ENCODE measurements at places on chromosomes 2 and 18.

DNA sequence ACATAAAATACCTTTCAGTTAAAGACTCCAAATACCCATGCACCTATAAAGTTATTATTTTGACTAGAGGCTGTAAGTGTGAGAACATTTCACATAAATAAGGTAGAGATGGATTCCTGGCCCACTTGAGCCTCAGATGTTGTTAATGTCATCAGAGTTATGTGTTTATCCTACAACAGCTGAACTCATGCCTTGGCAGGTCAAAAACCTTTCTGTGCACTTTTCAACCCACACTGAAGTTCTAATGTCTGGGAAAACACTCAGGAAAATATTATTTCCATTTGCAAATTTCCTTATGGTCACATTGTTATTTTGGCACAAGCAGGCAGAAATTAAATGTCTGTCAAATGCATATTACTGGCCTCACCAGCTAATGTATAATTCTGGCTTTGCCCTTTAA is 209.2 kb downstream of the LNPK start:
- no peak for DNase-seq

DNA sequence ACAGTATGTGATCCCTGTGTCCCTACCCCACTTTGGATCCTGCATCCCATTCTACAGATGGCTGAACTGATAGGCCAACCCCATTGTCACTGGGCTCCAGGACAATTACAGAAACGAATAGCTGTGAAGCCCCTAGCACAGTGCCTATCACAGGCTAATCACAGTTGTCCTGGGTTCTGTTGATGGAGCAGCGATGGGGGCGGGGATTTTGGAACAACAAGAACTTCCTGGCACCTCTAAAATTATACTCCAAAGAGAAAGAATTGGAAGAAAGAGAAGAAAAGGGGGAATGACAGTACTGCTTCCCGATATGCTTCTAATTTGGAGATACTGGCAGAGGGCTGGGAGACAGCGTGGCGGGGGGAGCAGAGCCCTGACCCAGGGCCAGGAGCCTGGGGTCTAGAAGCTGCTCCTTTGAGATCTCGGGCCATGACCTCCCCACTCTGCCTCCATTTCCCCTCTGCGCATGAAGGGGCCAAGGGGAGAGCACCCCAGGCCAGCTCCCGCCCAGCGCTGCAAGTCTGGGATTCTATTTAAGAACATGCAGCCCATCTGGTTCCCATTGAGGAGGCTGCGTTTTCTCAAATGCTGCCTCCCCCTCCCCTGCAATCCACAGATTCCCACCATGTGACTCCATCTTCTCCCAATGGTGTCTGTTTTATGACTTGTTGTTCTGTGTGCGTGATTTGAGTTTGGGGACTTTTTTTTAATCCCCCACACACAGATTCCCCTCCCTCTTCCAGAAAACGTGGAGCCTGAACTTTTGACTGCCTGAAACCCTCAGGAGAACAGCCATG is 202.7 kb downstream of the CYP26B1 start:
- no peak for DNase-seq

- no peak for DNase-seq
Measured at GRCh38 chr2:42934580-42935186, 142.3 kb upstream of the HAAO start.

GRCh38 chr2:221716426-221717303 is 144.6 kb upstream of the EPHA4 start:
- DNase-seq, result no peak

DNA sequence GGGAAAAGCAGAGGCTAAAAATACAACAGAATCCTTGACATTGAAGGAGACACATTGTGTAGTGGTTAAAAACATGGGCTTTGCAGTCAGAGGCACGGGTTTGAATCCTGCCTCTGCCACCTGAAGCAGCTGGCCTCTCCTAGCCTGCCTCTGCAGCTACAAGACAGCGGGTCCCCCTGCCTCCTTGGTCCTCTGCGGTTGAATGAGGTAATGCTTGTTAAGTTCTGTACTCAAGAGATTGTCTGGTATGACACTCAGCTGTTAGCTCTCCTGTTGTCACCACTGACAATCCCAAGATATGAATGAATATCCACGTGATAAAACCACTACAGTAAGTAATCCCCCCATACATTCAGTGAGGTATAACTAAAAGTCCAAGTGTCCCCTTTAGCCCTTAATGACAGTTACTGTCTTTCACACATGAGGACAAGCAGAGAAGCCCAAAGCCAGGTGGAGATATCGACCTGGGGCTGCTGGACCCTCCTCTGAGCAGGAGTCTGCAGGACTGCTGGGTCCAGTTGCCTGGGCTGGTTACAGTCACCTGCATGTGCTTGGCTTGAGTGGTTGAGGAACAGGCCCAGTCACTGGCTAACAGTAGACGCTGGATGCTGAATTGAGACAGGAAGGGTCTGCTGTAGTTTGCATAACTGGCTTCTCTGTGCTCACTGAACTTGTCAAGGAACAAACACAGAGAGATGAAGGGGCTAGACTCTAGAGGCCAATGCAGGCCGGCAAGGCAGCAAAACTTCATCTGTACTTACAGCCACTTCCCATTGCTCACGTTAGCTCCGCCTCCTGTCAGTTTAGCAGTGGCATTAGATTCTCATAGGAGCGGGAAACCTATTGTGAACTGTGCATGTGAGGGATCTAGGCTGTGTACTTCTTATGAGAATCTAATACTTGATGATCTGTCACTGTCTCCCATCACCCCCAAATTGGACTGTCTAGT is 85.5 kb downstream of the TGFA start:
- no peak for DNase-seq

GRCh38 chr2:51291762-51292551 is 260.0 kb upstream of the NRXN1 start:
- DNase-seq, result no peak

GRCh38 chr2:233058717-233059546 is 1.2 kb upstream of the INPP5D start:
- DNase-seq, result no peak

DNA sequence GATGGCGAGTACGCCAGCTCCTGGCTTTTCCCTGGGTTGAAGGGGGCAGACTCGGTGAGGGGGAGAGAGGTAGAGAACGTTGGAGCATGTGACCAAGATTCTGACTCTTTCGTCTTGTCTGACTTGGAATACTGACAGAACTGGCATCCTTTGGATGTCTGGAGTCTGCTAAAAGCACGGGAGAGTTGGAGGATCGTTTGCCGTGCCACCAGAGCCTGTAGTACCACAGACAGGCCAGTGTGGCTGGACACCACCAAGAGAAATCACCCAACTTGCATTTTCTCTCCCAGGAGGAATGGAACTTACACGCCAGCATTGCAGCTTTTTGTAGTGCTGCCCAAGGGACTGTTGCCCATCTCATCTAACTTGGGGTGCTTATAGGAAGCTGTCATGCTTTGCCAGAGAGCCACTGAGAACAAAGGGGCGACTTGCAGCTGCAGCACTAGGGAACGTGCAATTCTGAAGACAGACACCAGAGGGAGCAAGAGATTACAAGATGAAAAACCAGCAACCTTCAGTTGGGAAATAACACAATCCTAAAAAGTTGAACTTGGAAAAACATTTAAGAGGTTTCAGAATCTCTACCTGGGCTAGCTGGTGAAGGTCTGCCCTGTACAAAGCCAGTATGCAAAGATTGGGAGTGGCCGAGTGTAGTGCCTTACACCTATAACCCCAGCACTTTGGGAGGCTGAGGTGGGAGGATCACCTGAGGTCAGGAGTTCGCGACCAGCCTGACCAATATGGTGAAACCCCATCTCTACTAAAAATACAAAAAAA is 24.1 kb downstream of the PSMG2 start:
- peak; percentile 88 for DNase-seq

GRCh38 chr2:210663631-210664089 is 107.3 kb downstream of the CPS1 start:
- DNase-seq, result peak; percentile 46

DNA sequence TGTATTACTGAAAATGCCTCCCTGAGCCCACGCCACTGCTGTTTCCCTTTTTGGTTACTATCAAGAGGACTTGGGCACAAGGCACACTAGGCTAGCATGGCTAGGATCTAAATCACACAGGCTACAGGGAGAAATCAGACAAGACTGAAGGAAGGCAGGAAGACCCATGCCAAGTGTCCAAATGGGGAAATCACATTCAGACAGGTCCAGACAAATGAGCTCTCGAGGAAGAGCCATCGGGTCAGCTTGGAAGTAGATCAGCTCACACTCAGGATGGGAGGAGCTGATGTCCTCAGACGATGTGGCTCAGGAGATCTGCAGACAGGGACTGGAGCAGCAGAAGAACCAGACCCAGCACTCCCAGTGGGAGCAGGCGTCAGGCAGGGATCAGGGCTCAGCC is 113.2 kb downstream of the COL6A3 start:
- DNase-seq, result no peak

- DNase-seq, result no peak
Measured at GRCh38 chr2:113898081-113898480, 8.2 kb downstream of the ACTR3 start.

DNA sequence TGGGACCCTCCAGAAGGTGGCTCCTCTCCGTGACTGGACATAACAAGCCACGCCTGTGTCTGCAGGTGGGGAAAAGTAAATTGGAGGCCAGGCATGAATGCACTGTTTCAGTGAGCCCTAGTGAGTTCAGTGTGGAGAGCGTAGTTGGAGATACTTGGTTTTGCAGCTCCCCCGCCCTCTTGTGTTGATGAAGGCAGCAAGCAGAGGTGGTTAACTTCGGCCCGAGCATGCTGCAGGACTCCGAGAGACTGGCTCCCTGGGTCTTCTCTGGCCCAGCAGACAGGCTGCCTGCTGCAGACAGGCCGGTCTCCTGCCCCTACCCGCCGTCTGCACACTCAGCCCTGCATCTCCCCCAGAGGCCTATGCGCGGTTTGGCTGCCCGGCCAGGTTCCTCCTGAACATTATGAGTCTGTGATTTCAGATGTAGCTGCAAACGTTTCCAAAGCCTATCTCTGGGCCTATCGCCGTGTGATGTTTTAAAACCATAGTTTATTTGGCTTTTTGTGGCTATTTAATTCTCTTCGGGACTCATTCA is 102.4 kb downstream of the LDLRAD4 start:
- no peak for DNase-seq

DNA sequence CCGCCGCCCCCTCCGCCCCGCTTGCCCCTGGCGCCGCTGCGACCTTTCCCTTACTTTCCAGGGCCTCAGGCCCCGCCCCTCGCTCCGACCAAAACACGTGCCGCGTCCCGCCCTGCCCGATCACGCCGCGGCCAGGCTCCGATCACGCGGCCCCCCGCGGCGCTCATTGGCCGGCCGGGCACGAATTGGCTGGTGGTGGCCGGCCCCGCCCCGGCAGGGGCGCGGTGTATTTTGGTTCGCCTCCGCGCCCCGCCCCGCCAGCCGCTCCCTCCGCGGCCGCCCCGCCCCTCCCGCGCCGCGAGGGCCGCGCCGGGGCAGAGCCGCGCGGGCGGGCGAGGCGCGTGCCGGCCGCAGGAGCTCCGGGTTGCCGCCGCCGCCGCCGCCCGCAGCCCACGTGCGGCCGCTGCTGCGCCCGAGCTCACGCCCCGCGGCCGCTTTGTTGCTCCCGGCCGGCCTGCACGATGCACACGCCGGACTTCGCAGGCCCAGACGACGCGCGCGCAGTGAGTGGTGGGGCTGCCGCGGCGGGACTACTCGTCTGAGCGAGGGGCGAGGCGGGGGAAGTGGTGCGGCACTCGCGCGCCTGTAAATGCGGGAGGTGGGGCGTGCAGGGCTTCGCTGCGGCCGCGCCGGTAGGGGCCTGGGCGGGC is at the start of gene KLF11:
KLF11 (plus strand) TSS at position 295 of the 650 bp plus-strand sequence; CDS start at position 462, 167 bp downstream.
- DNase-seq, result no peak

DNA sequence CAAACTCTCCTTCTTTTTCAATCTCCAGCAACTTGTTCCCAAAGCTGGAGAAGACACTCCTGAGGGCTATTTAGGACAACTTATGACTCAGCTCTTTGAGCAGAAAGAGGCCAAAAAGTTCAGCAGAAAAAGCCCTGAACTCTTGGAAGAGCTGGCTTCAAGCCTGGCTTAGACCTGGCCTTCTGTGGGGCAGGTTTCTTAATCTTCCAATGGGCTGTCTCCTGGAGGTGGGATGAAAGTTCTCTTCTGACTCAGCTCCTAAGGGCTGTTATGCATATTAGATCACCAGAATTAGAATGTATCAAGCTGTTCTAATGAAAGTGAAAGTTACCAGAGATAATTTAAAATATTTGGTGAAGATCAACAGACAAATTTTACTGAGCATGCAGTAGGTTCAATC is 129.4 kb downstream of the RAD51AP2 start:
- DNase-seq, result no peak

- DNase-seq, result no peak
Measured at GRCh38 chr2:20551945-20552328, 99.0 kb downstream of the HS1BP3 start.

GRCh38 chr2:240959214-240959940 is 39.0 kb upstream of the SNED1 start:
- DNase-seq, result no peak

DNA sequence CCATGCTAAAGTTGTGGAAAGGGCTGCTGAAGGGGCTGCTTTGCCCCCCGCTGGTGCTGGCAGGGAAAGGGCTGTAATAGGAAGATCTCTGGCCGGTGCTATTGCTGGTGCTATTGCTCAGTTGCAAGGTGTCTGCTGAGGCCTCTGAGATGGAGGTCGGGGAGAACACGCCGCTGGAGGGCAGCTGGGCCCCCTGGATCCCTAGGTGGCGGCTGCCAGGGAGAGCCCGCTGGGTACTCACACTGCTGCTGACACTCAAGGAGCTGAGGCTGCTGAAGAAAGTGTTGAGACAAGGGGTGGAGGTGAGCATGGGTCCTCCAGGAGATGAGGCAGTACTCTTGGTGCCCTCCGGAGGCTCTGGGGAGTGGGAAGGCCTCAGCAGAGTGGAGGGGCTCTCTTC is 4.2 kb downstream of the FOXI3 start:
- no peak for DNase-seq

GRCh38 chr2:140804700-140805260 is 1326.0 kb downstream of the LRP1B start:
- DNase-seq, result no peak

GRCh38 chr18:11981192-11981542 is at the start of gene IMPA2:
Gene IMPA2 (plus strand): TSS chr18:11981507. CDS start chr18:11981670, 163 bp downstream.
- no peak for DNase-seq

DNA sequence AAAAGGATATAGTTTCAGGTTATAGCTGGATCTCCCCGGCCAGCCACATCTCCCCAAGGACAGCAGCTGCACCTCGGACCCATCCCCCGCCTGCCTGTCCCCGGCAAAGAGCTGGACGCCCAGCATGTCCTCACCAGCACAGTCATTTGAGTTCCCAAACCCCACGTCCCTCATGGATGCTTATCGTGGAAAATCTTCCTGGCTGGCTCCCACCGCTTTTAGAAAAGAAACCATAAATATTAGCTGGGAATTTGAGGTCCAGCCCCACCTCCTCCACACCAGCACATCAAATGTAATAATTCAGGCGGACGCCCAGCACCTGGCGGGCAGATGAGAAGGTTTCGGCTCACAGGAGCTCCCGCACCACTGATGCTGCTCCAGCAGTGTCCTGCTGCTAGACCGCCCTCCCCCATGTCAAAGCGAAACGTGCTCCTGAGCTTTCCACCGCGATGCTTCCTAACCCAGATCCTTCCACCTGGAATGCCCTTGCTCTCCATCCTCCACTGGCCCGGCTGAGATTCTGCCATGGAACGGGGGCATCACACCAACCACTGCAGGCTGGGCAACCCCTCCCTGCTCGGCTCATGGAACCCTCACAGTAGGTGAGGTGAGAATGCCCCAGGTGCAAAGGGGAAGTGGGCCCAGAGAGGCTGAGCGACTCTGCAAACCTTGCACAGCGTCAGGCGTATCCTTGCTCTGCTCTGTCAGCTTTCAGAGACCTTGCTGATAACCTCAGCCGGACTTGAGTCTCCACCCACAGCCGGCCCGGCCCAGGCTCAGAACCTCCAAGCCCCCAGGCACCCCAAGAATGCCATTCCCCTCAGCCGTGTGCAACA is 71.5 kb upstream of the GPC1 start:
- DNase-seq, result no peak

GRCh38 chr18:56294484-56295183 is 343.8 kb downstream of the TXNL1 start:
- DNase-seq, result no peak

GRCh38 chr2:174449033-174449432 is 37.8 kb downstream of the GPR155 start:
- DNase-seq, result no peak

All from Karpas-422 (cell line).